ENCODE measurements at places on chromosomes 5 and 9. TPM values are rescaled to one million over a fixed set of nuclear protein-coding genes. Genes with fewer than 3 reads are reported as not detected.

PHF24 gene
- 1.1 TPM for total RNA-seq

FOXB2 gene
- not detected for total RNA-seq

FGFR4 gene
- total RNA-seq, result 4.5 TPM

ZNF483 gene
- total RNA-seq, result 5.9 TPM

SLC36A2 gene
- total RNA-seq, result not detected

MAPKAP1 gene
- total RNA-seq, result 81.9 TPM

PTPN3 gene
- total RNA-seq, result 21.2 TPM

NUTM2G gene
- not detected for total RNA-seq

EMB gene
- 24.1 TPM for total RNA-seq

BTNL8 gene
- total RNA-seq, result 0.16 TPM

MTAP gene
- total RNA-seq, result 29.5 TPM

DNLZ gene
- total RNA-seq, result 57.4 TPM

PIP5K1B gene
- 9.8 TPM for total RNA-seq

CYSRT1 gene
- total RNA-seq, result 0.66 TPM

SLC6A18 gene
- total RNA-seq, result not detected

ISL1 gene
- 1.6 TPM for total RNA-seq

WNT8A gene
- total RNA-seq, result not detected

WDR38 gene
- not detected for total RNA-seq

RNF183 gene
- 0.98 TPM for total RNA-seq

PDLIM4 gene
- 102 TPM for total RNA-seq

ZFR gene
- 108 TPM for total RNA-seq

URM1 gene
- total RNA-seq, result 24.1 TPM

GCNT4 gene
- total RNA-seq, result 2.3 TPM

CCNI2 gene
- total RNA-seq, result not detected

IL7R gene
- total RNA-seq, result 26.1 TPM

PCDH1 gene
- total RNA-seq, result 28.3 TPM

MUSK gene
- total RNA-seq, result not detected

DNAI1 gene
- 3.2 TPM for total RNA-seq

CD274 gene
- 2.9 TPM for total RNA-seq

LURAP1L gene
- total RNA-seq, result 24.1 TPM

RAB3C gene
- total RNA-seq, result 6.1 TPM

HSPB3 gene
- total RNA-seq, result not detected

TMEM171 gene
- total RNA-seq, result not detected

CDX1 gene
- 1.3 TPM for total RNA-seq

GCNT1 gene
- total RNA-seq, result 7.9 TPM

RGP1 gene
- total RNA-seq, result 20.1 TPM

EIF4E1B gene
- not detected for total RNA-seq

RHOBTB3 gene
- 109 TPM for total RNA-seq

PCDHGA12 gene
- total RNA-seq, result 11.1 TPM

OXCT1 gene
- total RNA-seq, result 19.3 TPM

CTNNAL1 gene
- 29.2 TPM for total RNA-seq

FOXD4L6 gene
- total RNA-seq, result not detected

IL13 gene
- not detected for total RNA-seq

NIPSNAP3A gene
- 28.2 TPM for total RNA-seq

TAF11L5 gene
- total RNA-seq, result not detected

TAS2R1 gene
- not detected for total RNA-seq

PRSS3 gene
- not detected for total RNA-seq

CAVIN4 gene
- total RNA-seq, result 0.16 TPM

MROH2B gene
- not detected for total RNA-seq
